ENCODE measurements at places on chromosomes 3 and 15. TPM values are rescaled to one million over a fixed set of nuclear protein-coding genes. Genes with fewer than 3 reads are reported as not detected.

The CD200 gene
- 4.6 TPM for total RNA-seq

The ZMYND10 gene
- total RNA-seq: 0.22 TPM

The GOLGA6L7 gene
- not detected for total RNA-seq

The SMAD6 gene
- total RNA-seq: 1.7 TPM

The GPX1 gene
- 298 TPM for total RNA-seq

The XPC gene
- 42.9 TPM for total RNA-seq

The STRIT1 gene
- not detected for total RNA-seq

The AADACL2 gene
- total RNA-seq: not detected

The UACA gene
- total RNA-seq: 382 TPM

The GOLGA8T gene
- total RNA-seq: not detected

The DNAJA4 gene
- 1.9 TPM for total RNA-seq

The LCTL gene
- not detected for total RNA-seq

The DGKG gene
- total RNA-seq: 2.4 TPM

The ACP3 gene
- total RNA-seq: 3.5 TPM

The CCDC9B gene
- total RNA-seq: 58.1 TPM

The THAP10 gene
- 1.8 TPM for total RNA-seq

The PCBP4 gene
- 63.9 TPM for total RNA-seq

The ABCF3 gene
- total RNA-seq: 45.5 TPM

The ADCY5 gene
- total RNA-seq: not detected
